Spinal cord (tissue), 10 donors: ENCODE measurements at places on chromosomes 3 and 15. TPM values are rescaled to one million over a fixed set of nuclear protein-coding genes. Genes with fewer than 3 reads are reported as not detected.

ULK4 gene
- 18.1 TPM for total RNA-seq

MESP1 gene
- 1.5 TPM for total RNA-seq

VPS33B gene
- total RNA-seq = 7.9 TPM

IQCH gene
- total RNA-seq = 6.1 TPM

ALDH1A3 gene
- 21.6 TPM for total RNA-seq

TM4SF18 gene
- total RNA-seq = 12.4 TPM

PRRT3 gene
- total RNA-seq = 3.8 TPM

ITIH1 gene
- total RNA-seq = 0.44 TPM

PGBD4 gene
- total RNA-seq = 2.9 TPM

YEATS2 gene
- 43.3 TPM for total RNA-seq

SSUH2 gene
- 0.88 TPM for total RNA-seq

HERC2 gene
- 74.1 TPM for total RNA-seq

CCR9 gene
- total RNA-seq = 2.0 TPM

ISL2 gene
- 5.3 TPM for total RNA-seq

MESP2 gene
- not detected for total RNA-seq

WDR49 gene
- 47.2 TPM for total RNA-seq

LIPH gene
- total RNA-seq = 0.61 TPM

MKRN3 gene
- total RNA-seq = 15.6 TPM

ADAMTSL3 gene
- 19.8 TPM for total RNA-seq
